Activated naive CD4-positive, alpha-beta T cell treated with anti-CD3 and anti-CD28 coated beads, Interleukin-2, amount 50 U/mL, for 72 hours (primary cell): ENCODE measurements at places on chromosomes 11 and 22. TPM values are rescaled to one million over a fixed set of nuclear protein-coding genes. Genes with fewer than 3 reads are reported as not detected.

GRCh38 chr11:7576726-7577290, 63.0 kb downstream of the PPFIBP2 start:
- no peak for DNase-seq

GRCh38 chr11:92623055-92623454, 346.4 kb upstream of the MTNR1B start:
- no peak for DNase-seq

Gene TTC12
- total RNA-seq: 5.4 TPM

- no peak for DNase-seq
These were observed 31.4 kb upstream of the NUP160 start for GRCh38 chr11:47879259-47880158.

Gene YAP1
- 0.75 TPM for total RNA-seq

Gene APOA4
- total RNA-seq: not detected

Gene LRP5
- 14.1 TPM for total RNA-seq

DNA sequence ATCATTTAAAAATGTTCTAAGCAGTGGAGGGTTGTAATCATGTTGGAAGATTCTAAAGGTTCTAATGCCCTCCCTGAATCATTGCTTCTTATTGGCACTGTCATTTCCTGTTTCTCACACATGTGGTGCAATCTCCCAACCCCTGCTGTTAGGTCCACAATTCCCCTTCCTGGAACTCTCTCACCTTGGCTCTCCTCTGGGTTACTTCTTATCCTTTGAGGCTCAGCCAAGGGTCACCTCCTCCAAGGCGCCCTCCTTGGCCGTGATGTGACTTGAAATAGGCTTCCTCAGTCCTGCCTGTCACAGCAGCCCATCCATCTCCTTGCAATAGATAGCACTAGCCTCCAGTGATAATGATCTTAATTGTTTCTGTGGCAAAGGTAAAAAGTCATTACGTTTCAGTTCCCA, 149.8 kb downstream of the TTC17 start:
- DNase-seq: no peak
